Hematopoietic multipotent progenitor cell treated with erythropoietin and hydrocortisone succinate and interleukin-3 and kit ligand, for 6 days (in vitro differentiated cells): ENCODE measurements at places on chromosomes 6 and 20.

- no peak for DNase-seq
These were observed 67.2 kb upstream of the KIF25 start for GRCh38 chr6:167930295-167930694.

DNA sequence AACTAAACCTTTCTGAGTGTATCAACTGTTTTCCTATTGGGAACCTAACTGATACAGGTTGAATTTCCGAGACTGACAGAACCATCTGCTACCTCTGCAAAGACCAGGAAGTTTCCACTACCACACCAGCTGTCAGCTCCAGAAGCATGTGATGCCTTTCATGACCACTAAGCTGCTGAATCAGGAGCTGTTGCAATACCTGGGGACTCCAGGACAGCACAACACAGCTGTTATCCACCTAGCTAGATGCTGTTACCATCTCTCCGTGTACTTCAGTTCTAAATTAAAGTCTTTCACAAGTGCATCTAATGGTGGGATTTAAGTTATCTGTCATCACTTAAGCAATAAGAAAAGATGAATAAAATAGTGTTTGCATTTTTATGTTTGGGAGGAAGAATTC, 158.2 kb upstream of the IMPG1 start:
- DNase-seq: no peak

DNA sequence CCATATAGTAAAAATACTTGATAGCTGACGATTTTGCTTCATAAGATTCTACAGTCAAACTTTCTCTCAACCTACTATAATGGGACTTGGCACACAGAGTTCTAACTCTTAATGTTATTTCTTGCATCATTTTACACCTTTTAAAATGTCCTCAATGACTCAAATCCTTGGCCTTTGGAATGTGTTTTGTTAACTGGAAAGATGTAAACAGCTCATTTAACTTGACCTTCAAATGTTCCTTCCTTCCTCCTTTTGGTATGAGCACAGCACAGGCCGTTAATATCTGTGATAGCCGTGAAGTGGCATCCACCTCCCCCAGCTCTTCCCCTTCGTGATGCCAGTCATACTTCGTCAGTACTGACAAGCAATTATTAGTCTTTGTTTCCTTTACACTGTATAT, 972.0 kb upstream of the CITED2 start:
- no peak for DNase-seq

DNA sequence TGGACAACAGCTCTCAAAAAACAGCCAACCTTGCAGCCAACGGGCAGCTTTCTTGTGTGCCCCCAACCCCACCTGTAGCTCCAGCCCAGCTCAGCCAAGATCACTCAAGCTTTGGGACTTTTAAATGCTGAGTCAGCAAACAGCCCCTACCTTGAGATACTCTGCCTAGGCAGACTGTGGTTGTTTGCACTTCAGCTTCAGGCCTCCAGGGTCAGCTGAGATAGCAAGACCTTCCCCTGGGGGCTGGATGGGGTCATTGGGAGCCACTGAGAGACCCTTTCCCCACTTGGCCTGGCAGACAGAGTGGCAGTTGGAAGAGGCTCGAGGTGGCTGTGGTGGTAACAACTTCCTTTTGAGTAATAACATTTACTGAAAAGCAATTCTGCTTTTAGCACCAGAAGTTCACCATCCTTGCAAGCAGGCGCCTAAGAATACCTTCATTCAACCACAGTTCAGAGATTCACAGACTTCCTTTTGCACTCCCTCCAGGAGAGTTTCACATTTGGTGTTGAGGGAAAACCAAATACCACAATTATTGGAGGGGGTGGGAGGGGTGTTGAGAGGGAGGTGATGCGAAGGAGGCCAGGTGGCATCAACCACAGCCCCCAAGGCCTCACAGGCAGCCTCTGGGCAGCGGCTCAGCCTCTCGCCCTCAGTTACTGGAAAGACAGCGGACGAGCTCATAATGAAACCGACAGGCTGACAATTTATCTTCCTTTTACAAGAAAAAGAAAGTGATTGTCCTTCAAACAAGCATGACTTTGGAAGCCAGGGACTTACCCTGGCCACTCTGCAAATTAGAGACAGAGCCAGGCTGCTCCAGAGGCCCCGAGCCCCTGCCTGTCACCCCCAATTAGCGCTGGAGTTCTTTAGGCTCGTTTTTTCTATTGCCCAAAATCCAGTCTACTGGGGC, 148.1 kb downstream of the CEBPB start:
- DNase-seq: peak; percentile 52
